Cerebellar nuclear complex (tissue), 1 donor: ENCODE measurements at places on chromosomes 16 and 17.

DNA sequence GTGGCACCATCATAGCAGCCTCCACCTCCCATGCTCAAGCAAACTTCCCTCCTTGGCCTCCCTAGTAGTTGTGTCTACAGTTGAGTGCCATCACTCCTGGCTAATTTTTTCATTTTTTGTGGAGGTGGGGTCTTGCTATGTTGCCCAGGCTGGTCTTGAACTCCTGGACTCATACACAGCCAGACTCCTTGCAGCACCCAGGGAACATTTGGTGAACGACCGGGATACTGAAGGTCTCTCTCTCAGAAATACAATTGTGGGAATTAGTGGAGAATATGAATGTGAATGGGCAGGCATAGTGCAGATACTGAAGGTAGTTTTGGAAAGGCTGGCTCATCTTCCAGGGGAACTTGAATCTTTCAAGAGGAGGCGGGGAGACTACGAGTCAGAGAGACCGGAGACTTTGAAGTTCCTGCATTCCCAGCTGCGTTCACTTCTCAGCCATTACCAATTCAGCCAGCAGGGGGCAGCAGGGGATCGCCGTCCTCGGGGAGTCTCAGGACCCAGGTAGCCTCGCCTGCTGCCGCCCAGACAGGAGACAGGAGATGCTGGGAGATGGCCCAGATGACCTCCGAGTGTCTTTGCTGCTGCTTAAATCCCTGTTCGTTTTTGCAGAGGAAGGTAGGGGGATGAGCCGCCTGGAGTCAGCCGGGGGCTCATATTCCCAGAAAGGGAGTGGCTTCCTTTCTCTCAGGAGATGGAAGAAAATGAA is 68.6 kb downstream of the HAPSTR1 start:
- no peak for DNase-seq

DNA sequence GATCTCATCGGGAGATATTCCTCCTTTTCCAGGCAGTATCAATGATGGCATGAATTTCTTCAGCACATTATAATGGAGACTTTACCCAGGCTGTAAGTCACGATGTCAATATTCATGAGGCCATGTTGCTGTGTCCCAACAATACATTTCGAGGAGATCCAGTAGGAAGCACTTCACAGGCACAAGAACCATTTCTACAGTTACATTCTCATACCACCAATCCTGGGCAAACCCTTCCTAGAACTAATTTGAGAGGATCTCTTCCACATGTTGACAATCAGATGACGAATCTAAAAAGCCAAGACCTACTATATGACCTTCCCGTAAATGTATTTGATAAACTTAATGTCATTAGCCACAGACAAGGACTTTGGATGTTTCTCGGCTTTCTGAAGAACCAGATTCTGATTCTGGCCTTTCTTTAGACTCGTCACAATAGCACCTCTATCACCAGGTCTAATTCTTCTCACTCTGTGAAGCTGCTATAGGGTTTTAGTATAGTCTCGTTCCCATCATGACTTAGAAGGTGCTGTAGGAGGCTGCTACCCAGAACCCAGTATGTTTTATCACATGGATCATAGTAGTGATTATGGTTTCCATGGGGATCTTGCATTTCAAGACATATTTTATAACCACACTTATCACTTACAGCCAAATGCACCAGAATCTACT is 40.2 kb downstream of the C16orf87 start:
- no peak for DNase-seq

GRCh38 chr16:64051824-64052223 is 1070.0 kb downstream of the CDH11 start:
- DNase-seq = no peak

GRCh38 chr16:58225965-58226602 is 28.2 kb upstream of the CSNK2A2 start:
- no peak for DNase-seq

GRCh38 chr16:82643136-82643535 is 16.4 kb downstream of the CDH13 start:
- DNase-seq = no peak

DNA sequence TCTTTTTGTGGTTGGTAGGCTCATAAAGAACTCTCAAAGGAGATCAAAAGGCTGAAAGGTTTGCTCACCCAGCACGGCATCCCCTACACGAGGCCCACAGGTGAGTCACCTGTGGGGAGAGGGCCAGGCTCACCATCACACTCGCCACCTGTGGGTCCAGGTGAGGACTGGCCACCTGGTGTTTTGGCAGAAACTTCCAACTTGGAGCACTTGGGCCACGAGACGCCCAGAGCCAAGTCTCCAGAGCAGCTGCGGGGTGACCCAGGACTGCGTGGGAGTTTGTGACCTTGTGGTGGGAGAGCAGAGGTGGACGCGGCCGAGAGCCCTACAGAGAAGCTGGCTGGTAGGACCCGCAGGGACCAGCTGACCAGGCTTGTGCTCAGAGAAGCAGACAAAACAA is 11.1 kb downstream of the GNPTG start:
- DNase-seq = no peak

DNA sequence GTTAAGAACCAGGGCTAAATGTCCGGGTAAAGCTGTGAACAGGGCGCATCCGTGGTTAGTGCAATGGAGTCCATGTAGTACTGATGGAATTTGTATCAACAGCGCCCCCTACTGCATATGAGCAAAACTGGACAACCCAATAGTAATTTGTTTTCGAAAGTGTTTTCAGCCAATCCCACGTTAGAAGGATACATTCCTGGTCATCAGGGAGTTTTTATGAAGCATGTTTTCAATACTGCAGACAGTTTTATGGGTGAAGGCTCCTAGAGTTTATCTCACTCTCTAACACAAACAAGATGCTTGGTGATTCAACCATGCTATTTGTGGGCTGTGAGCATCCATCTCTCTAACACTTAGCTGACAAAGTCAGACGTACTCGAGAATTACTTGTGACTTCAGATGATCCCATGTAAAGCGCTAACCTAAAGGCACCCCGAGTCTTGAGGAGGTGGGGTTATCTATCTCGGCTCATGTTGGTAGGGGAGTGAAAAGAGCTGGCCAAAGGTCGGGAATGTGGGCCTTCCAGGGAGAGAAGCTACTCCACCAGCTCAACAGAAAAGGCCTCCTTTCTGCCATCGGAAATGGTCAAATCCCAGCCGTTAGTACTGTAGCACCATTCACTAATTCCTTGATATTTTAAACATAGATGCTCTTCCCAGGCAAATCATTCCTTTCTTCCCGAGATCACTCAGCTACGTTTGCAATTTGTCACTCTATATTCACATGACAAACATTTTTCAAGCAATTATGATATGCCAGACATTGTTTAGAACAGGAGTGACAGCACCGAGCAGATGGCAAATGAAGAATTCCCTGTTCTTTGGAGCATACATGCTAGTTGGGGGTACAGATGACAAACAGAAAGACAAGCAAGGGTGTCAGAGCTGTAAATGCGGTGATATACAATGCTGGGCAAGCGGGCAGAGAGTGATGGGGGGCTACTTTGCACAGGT is 46.9 kb upstream of the HNF1B start:
- DNase-seq = no peak

DNA sequence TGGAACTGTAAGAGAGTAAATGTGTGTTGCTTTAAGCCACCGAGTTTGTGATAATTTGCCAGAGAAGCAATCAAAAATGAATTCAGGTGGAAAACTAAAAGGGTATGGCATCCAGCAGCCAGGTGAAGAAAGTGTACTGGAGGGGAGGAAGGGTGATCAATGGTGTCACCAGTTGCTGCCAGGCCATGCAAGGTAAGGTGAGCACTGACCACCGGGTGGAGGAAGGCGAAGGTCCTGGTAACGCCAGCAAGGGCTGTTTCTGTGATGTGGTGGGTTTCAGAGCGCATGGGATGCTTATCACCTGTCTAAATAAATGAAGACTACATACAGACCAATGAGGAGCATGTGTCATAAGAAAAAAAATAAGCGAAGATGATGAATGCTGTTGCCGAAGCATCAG is 6.9 kb downstream of the FA2H start:
- DNase-seq = no peak

- no peak for DNase-seq
Observed at GRCh38 chr16:68275611-68276191, 11.4 kb downstream of the SLC7A6 start.

- no peak for DNase-seq
Observed at GRCh38 chr17:9370467-9370866, 205.2 kb downstream of the STX8 start.

- no peak for DNase-seq
Observed at GRCh38 chr16:75002474-75002873, 3.6 kb downstream of the ZNRF1 start.

GRCh38 chr17:31541559-31541958 is 150.1 kb downstream of the RAB11FIP4 start:
- no peak for DNase-seq

DNA sequence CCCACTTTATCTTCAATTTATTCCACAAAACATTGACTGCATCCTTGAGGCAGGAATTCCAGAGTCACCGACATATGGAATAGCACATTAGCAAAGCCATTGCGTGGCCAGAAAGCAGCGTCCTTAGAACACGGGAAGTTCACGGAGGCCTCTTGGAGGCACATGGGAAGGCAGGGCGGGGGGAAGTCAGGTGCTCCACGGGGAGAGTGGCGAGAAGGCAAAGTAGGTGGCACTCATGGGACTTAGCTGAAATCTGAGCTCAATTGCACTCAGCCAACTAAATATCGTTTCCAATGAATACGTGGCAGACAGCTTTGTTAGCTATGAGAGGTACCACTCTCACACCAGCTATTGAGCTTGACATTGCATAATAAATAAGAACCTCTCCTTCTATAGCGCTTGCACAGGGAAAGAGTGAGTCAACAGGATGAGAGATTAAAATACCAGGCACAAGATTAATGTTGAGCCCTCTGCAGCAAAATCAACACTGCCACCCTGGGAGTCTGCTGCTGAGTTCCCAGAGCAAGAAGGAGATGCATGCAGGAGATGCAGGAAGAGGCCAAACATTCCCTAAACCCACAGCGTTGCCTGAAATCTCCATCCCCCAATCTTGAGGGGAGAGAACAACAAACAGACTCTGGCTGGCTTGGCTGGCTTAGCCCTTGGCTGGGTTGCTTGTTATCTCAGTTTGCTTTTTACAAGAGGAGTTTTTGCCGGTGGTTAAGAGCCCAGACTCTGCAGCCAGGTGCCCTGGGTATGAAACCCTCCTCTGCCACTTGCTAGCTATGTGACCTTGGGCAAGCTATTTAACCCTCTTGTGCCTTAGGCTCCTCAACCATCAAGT is 28.8 kb downstream of the ABCC12 start:
- DNase-seq = no peak

DNA sequence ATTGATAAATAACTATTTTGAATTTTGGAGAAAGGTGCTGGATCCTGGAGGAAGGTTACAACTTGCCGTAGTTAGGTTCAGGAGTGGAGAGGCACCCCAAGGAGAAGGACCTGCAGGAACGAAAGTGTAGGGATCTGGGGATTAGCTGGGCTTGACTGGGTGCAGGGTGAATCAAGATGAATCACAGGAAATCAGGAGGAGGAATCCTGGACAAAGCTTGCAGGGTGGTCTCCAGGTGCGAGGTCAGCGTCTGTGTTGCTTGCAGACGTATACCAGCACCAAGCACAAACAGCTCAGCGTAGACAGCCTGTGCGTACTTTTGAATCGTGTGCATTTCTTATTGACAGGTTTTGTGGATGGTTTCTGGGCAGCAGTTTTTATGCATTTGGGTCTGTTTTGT is 144.3 kb downstream of the MSI2 start:
- no peak for DNase-seq

- no peak for DNase-seq
Observed at GRCh38 chr16:30669026-30669902, 11.0 kb downstream of the FBRS start.

DNA sequence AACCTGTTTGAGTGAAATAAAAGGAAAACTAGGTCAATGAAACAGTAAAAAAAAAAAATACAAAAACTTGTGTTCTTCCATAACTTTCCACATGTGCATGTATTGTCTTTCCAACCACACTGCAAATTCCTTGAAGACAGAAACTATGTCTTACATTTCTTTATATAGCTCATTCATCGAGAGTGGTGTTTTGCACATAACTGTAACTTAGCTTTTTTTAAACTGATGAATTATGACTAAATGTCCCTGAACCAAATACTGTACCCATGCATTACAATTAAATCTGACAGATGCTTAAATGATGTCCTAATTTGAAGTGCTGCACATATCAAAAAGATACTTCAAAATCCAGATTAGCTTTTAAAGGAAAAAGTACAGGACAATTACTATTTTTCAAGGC is 50.1 kb downstream of the BRIP1 start:
- DNase-seq = no peak

- DNase-seq = no peak
Observed at GRCh38 chr17:2174014-2174413, 119.1 kb downstream of the HIC1 start.

- DNase-seq = no peak
Observed at GRCh38 chr17:42315402-42316156, 27.3 kb downstream of the STAT5A start.

- no peak for DNase-seq
Observed at GRCh38 chr16:21565861-21566669, 33.3 kb upstream of the METTL9 start.

DNA sequence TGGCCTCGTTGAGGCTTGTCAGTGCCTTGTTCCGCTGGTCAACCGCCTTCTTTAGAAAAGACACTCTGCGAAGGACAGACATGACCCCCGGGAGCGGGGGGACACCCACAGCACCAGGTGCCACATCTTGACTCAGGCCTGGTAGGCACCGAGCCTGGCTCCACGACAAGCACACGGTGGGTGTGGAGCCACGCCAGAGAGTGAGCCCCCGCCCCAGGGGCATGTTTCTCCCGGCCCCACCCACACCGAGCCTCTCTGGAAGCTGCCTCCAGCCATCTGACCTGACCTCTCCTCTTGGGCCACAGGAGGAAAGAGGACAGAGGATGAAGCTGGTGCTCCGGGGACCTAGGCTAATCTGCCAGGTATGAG is 4.6 kb downstream of the FAAP100 start:
- no peak for DNase-seq

DNA sequence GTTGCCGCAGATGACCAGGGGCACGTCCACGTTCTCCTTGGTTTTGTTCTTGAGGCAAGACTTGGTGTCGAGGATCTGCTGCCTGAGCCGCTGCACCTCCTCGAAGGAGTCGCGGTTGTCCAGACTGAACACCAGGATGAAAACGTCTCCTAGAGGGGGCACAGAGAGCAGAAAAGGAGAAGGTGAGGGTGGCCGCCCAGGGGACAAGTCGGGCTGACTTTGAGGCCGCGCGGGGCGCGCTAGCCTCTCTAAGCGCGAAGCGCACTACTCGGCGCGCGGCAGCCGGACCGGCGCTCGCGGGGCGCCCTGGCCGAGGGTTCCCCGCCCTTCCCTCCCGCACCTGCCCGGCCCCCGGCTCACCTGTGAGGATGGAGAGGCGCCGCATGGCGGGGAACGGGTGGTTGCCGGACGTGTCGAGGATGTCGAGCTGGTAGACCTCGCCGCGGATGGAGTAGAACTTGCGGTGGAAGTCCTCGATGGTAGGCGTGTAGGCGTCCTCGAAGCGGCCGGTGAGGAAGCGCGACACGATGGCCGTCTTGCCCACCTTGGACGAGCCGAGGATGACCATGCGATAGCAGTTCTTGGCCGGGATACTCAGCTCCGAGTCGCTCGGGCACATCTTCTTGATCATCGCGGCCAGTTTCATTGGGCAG is 533 bp downstream of the RASD1 start:
- no peak for DNase-seq

- DNase-seq = no peak
Observed at GRCh38 chr17:83133302-83134121, 54.1 kb downstream of the METRNL start.
